Kidney tubule cell (primary cell): ENCODE measurements at places on chromosomes 7 and 10.

DNA sequence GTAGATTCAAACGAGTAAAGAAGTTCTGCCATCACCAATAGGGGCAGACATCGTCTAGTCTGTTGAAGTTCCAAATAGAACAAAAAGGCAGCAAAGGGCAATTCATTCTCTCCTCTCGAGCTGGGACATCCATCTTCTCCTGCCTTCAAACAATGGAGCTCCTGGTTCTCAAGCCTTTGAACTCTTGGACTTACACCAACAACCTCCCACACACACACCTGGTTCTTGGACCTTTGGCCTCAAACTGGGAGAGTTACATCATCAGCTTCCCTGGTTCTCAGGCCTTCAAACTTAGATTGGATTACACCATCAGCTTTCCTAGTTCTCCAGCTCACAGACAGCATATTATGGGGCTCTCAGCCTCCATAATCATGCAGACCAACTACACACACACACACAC, 9.8 kb upstream of the GIMAP5 start:
- DNase-seq, result no peak

DNA sequence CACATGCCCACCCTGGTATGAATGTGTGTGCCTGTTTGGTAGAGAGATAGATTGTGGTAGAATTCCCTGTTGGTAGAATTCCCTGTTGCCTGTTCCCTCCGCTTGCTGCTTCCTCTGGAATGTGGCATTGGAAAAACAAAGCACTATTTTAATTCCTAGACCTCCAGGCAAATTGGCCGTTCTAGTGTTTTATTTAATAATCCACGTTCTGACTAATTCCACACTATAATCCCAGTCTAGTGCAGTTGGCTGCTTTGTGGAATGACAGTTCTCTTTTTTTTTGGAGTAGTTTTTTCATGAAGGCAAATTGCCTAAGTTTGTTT, 2.0 kb downstream of the HECW1 start:
- DNase-seq, result no peak

- DNase-seq, result no peak
These were observed 5.9 kb downstream of the VPS41 start for GRCh38 chr7:38903057-38903456.

DNA sequence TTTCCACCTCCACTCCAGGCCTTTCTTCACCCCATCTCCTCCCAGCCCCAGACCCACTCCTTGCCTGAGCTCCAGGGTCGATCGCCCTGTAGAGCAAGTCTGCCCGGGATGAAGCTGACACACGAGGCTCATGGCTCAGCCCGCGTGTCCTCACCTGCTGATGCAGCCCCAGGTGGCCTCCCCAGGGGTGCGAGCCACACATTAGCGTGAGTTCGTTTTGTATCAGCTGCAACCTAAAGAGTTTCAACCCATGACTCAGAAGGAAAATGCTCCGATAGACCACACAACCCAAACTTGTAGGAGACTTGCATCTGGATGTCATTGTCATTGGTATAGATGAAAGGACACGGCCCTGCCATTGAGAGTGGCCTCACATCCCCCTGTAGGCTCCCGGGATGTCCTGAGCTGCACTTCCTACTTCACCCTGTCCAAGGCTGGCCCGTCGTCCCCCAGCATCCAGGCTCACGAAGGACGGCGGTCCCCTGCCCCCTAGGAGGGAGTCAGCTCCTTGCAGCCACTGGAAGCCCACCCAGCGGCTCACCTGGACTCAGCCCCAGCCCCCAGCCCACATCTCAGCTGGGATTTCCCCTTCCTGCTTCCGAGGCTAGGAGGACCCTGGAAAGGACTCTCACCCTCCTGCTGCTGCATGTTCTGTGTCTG, 97.7 kb downstream of the HTR5A start:
- DNase-seq, result no peak

DNA sequence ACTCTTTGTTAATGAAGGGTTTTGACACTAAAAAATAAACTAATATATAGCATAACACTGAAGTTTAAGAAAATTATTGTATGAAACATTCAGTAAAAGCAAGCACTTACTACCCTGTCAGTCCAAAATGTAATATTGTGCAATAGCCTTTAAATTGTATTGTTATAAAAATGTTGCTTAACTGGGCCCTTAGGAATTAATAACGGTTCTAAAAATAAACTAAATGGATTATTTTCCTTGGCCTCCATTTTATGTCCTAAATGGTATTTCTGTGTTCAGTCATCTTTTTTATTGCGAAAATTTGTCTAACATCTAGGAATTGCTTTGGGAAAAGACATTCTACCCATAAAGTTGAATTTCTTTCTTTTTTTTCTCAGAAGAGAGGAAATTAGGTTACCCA, 49.0 kb upstream of the ABI1 start:
- DNase-seq, result no peak

- no peak for DNase-seq
These were observed 670.1 kb downstream of the REEP3 start for GRCh38 chr10:64191286-64191685.

GRCh38 chr7:51071427-51071826, 245.2 kb downstream of the COBL start:
- DNase-seq, result no peak

- no peak for DNase-seq
These were observed 51.2 kb downstream of the WDFY4 start for GRCh38 chr10:48735836-48736390.

DNA sequence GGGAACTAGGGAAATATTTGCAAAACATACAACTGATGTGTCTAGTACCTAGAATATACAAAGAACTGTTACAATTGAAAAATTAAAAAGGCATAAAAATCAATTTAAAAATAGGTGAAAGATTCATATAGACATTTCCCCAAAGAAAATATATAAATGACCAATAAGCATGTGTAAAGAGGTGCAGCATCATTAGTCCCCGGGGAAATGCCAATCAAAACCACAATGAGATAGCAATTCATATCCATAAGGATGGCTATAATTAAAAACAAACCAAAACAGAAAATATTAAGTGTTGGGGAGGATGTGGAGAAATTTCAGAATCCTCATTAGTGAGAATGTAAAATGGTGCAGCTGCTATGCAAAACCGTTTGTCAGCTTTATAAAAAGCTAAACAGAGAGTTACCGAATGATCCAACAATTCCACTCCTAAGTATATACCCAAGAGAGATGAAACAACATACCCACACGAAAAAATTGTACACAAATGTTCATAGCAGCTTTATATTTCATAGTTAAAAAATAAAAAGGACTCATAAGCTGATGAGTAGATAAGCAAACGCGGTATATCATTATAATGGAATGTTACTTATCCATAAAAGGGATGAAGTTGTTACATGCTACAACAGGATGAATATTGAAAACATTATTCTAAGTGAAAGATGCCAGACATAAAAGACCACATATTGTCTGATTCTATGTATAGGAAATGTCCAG, 210.1 kb upstream of the INHBA start:
- no peak for DNase-seq

DNA sequence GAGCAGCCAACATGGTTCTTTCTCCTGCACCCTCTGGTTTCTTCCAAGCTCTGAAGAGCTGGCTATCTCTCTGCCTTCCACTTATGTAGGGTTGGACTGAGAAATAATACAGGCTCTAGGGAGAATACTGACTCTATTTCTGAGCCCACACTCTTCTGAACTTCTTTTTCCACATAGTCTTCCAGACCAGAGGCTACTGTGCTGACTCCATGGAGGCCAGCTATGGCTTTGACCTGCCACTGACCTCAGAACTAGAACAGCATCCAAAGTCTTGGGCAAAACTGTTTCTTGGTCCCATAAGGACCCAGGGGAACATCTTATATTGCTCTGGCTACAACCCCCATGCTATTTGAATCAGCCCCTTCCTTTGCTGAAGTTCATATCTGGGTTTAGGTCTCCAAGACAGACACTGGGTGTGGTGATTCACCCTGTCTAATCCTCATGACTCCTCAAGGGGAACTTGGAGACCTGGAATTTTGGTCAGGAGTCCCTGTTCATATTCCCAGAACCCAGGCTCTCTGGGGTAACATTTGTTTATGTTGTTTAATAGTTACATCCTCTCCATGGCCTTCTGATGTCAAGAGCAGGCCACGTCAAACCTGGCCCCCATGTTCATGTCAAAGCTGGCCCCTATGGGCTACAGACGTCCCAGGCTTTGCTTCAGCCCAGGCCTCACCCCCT, 12.1 kb upstream of the PLAU start:
- peak; percentile 85 for DNase-seq

GRCh38 chr10:65570143-65571010, 1355.5 kb upstream of the LRRTM3 start:
- DNase-seq, result peak; percentile 79

- DNase-seq, result no peak
These were observed 5.8 kb downstream of the FLNC start for GRCh38 chr7:128835790-128836641.

DNA sequence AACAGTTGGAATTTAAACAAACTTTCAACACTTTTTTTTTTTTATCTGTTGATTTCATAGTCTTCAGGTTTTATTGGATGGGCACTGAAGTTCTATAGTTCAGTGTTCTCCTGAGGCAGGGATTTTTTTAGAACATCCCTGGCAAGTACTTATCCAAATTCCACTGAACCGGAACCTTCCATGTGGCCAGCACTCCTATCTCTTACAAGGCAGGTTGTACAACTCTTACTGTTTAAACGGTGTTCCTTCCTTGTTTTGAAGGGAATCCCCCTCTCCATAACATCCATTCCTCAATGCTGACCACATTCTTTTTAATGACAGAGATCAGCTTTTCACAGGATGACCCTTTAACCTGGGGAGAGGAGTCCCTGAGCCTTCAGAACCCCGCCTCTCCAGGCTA, 238.9 kb upstream of the CTBP2 start:
- peak; percentile 47 for DNase-seq

DNA sequence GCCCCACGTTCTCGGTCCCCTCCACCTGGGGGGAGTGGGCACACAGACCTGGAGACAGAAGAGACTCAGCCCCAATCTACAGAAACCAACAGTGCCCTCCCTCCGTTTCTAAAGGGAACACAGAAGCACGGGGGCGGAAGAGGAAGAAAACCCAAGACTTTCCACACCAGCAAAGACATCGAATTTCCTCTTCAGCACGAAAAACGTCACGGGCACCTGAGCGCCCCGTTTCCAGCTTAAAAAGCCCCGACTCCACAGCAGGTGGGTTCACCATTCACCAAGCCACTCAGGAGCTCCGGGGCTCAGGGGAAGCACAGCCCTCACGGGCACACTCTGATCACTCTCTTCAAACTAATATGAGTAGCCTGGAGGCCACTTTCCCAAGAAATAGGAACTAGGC, 19.6 kb downstream of the NUDT1 start:
- no peak for DNase-seq

GRCh38 chr10:123427165-123427786, 238.9 kb upstream of the GPR26 start:
- no peak for DNase-seq

DNA sequence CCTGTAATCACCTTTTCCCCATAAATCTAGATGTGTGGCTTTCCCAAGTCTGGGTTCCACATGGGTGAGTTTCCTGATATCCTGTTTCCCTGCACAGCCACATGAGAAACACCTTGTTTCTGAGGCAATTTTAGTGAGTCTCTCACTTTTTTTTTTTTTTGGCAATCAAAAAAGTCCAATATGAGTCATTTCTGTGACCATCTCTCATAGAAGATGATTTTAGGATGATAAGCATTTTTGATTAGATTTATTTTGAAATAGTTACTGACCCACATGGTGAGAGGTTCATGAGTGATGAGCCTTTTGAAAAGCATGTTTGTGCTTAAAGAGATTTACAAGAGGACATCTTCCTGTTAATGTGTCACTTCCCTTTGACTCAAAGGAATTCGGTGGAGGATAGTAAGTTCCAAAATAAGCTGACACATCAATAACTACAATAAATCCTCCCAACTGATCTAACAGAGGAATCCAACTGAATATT, 464.0 kb downstream of the INHBA start:
- peak; percentile 87 for DNase-seq

GRCh38 chr10:106493751-106494150, 670.8 kb downstream of the SORCS1 start:
- DNase-seq, result no peak

DNA sequence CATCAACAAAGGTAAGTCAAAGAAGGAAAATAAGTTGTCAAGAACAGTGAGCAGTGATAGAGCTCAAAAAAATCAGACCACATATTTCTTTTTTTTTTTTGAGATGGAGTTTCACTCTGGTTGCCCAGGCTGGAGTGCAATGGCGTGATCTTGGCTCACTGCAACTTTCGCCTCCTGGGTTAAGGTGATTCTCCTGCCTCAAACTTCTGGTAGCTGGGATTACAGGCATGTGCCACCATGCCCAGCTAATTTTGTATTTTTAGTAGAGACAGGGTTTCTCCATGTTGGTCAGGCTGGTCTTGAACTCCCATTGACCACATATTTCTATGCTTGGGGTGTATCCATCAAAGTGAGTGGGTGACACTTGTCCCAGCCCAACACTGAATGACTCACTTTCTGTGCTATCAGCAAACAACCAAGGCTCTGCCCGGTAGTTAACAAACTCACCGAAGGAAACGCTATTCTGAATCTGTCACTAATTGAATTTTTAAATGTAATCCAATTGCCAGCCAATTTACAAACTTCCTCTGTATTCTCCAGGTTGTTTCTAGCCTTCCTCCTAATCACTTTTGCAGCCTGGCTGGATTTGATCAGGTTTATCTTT, 19.6 kb upstream of the SMNDC1 start:
- DNase-seq, result peak; percentile 44

- peak; percentile 43 for DNase-seq
These were observed 11.6 kb downstream of the PDLIM1 start for GRCh38 chr10:95279042-95279820.

DNA sequence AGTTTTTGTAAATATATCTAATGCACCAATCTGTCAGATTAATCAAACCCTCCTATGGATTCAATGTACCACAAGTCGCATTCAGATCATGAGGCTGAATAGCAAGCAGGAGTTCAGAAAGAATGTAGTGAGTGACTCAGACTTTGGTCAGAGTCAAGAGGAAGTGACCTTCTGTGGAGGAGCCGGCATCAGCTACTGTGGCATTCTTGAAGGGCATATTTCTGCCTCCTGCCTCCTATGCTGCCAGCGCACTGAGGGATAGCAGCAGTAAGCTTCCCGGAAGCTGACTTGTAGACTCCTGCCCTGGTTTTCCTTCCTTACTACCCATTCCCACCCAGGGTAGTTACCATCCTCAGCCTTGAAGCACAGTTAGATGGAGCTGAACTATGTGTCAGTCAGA, 867.5 kb downstream of the NRG3 start:
- peak; percentile 90 for DNase-seq

DNA sequence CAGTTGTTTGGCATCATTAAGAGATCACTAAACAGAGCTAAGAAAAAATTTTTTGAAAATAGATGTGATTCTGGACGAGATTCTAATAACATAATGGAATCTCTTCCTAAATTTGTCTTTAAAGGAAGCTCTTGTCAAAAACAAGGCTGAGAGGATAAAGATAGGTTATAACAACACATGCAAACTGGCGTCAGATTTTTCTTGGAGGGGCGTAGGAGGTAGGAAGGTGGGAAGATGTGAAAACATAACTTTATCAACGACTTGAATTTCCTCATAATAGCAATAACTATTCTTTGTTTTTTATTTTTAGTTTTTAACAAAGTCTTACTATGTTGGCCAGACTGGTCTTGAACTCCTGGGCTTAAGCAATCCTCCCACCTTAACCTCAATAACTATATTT, 31.8 kb upstream of the JCAD start:
- no peak for DNase-seq
